ENCODE measurements at places on chromosomes 2 and 18.

DNA sequence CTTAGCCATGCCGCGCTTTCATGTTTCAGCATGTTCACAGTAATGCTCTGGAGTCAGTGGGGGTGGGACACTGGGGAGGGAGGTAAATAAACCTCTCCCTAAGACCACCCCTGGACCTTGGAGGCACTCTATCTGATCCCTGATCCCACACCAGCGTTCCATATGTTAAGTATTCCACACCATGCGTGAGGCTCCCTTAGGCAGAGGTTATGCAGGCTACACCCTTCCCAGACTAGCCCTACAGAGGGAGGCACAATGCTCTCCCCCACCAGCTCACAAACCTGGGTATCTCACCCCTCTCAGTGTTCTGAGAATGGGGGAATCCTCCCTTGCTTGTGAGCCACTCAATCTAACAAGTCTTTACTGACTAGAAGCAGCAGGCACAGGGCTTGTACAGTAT, 1610.4 kb upstream of the ZEB2 start:
- no peak for DNase-seq

DNA sequence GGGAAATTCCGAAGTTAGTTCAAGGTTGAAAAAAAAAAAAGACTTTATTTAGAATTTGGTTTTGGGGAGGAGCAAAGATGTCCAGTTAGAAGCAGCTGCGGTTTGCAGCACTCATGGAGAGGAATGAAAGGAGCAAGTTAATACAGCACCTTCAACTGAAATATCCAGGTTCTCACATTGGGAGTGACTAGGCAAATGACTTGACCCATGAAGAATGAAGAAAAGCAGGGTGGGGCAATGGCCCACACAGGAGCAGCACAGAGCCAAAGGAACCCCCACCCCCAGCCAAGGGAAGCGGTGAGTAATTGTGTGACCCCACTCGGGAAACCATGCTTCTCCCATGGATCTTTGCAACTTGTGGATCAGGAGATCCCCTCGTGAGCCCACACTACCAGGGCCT, 32.8 kb downstream of the ZNF892 start:
- DNase-seq = no peak

DNA sequence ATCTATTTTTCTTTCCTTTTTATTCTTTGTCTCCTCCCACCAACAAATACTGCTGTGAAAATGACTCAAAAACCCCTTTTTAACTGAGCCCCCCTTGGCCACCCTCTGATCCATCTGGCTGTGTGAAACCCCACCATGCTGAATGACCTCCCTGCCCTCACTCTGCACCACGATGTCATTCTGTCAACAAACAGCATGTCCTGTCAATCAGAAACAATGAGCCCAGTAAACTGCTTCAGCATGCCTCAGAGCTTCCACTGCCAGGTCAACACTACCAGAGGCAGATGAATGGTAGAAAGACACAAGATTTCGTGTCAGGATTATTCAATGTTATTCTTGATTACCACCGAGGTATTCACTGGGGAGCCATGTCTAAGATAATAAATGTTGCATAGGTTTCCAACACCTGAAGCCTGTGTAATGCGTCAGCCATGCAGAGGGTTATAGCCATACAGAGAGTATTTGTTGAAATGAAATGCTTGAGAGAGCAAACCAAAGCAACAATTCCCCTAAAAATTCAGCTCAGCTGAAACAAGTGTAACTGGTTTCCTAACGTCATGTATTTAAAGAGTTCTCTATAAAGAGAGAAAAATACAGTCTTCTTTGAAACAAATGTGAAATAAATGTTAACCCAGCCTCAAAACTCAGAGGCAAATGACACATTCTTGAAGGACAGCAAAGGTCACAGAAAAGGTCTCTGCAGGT, 76.7 kb downstream of the LRP2 start:
- DNase-seq = no peak

GRCh38 chr18:10499230-10499629, 26.6 kb upstream of the NAPG start:
- no peak for DNase-seq

- no peak for DNase-seq
Observed at GRCh38 chr2:192070099-192070498, 124.6 kb downstream of the TMEFF2 start.

- no peak for DNase-seq
Observed at GRCh38 chr2:26971911-26972786, 1.7 kb downstream of the MAPRE3 start.

- no peak for DNase-seq
Observed at GRCh38 chr2:175647058-175647457, 355.0 kb downstream of the LNPK start.

DNA sequence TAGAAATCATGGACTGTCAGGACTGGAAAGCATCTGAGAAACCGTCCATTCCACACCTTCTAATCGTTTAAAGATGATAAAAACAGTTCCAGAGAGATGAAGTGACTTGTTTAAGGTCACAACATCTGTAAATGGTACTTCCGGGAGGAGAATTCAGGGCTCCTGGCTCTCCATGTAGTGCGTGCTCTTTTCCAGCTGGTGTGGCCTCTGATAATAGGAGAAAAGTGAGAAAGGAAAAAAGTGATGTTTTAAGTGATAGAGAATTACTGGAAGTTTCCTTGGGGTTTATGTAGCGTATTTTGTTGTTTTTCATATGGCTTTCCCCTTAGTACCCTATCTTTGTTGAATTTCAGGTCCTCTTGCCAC, 663 bp downstream of the C2orf49 start:
- DNase-seq = no peak

- DNase-seq = no peak
Observed at GRCh38 chr18:52536039-52536438, 196.0 kb downstream of the DCC start.

DNA sequence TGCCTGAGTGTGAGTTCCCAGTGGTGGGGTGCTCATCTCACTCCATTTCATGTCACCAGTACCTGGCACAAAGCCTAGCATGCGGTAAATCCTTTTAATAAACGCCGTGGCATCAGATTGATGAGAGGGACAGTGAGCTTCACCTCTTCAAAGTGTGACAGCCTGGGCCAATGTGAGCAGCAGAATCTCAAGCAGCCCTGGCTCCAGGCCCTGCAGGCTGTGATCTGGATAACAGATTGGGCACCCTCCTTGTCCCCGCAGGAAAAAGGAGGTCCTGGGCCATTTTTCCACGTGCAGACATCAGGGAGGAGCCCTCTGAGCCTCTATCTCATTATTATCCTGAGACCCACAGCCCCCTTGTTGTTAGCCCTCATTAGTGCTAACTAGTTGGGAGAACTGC, 34.8 kb downstream of the TET3 start:
- no peak for DNase-seq

DNA sequence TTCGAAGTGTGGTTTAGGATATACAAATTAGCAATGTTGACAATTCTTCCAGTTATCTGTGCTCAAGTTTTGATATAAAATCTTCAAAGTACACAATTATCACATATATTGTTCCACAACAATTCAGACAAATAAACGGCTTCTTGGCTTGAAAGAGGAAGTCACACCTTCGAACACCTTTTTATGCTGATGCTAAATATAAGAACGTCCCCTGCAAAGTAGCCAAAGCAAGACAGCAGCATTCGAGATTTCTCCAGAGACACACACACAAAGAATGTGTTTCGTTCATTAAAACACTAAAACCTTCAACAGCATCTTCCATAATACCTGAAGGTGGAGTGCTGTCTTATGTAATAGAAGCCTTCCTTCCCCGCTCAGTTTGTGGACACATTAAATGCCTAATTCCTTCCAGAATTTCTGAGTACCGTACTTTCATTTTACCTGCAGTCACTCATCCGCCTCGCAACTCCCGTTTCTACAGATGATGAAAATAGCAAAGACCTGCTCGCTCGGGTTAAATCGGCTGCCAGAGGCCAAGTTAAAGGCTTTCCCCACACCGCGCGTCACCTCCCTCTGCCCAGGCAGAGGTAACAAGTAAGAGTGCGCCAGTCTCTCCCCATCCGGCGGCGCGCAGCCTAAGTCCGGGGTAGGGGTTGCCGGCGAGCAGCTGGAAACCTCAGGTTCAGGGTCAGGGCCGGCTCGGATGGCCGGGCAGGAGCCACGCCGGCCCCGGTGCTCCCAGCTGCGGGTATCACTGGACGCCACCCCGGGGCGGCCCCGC, 847 bp downstream of the SERPINE2 start:
- no peak for DNase-seq

DNA sequence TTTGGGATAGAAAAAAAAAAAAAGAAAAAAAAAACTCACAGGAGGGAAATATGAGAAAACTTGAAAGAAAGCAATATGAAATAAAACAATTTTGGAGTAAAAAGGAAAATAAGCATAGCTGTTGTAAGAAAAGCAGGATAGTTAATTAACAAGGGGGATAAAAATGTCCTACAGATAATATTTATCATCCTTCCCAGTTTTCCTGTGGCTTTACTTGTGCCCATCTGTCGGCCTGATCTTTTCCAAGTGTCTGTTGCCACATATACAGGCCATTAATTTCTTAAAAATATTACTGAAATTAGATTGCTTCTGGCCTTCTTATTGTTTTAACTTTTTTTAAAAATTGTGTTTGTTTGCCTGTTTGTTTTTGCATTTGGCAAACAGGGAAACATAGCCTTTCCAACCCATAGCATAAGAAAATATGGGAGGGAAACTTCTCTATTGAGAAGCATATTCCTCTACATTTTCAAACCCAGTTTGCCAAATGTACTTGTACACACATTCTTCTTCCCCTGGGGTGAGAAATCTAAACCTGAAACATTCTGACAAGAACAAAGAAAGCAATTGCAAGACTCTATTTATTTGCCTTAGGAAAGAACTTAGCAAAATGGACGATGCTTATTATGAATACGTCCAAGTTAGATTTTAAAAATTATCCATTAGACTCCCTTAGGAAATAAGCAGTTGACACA, 272.3 kb downstream of the CDH20 start:
- DNase-seq = no peak

DNA sequence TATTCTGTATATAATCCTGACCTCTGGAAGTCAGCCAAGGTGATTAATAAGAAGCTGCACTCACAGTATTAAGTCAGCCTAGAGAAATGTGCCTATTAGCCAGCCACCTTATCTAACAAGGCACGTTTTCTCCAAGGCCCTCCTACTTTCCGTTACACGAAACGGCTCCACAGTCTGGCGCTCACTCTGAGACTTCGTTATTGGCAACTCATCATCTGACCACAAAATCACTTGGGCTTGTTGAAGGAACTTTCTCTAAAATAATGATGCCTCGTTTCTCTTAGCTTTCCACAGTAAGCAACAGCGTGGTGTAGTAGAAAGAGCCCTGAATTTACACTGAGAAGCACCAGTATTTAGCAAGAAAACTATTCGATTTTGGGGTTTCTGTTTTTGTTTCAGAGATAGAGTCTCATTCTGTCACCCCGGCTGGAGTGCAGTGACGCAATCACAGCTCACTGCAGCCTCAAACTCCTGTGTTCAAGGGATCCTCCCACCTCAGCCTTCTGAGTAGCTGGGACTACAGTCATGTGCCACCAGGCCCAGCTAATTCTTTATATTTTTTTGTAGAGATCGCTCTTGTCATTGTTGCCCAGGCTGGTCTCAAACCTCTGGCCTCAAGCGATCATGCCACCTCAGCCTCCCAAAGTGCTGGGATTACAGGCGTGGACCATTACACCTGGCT, 53.6 kb upstream of the SLC14A1 start:
- no peak for DNase-seq

- no peak for DNase-seq
Observed at GRCh38 chr18:3626929-3627458, 177.0 kb downstream of the TGIF1 start.

DNA sequence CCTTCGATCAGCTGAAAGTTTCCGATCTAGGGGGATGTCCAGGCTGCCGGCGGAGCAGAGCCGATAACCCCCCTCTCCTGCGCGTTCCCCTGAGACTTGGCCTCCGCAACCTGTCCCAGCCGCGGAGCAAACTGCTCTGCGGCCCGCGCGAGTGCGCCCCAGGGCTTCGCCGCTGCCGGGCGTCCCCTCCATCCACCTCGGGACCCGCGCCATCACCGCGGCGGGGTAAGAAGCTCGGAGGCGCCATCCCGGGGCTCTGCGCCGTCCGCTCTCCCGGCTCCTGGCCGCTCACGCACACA, 990 bp upstream of the GDF7 start:
- DNase-seq = no peak

DNA sequence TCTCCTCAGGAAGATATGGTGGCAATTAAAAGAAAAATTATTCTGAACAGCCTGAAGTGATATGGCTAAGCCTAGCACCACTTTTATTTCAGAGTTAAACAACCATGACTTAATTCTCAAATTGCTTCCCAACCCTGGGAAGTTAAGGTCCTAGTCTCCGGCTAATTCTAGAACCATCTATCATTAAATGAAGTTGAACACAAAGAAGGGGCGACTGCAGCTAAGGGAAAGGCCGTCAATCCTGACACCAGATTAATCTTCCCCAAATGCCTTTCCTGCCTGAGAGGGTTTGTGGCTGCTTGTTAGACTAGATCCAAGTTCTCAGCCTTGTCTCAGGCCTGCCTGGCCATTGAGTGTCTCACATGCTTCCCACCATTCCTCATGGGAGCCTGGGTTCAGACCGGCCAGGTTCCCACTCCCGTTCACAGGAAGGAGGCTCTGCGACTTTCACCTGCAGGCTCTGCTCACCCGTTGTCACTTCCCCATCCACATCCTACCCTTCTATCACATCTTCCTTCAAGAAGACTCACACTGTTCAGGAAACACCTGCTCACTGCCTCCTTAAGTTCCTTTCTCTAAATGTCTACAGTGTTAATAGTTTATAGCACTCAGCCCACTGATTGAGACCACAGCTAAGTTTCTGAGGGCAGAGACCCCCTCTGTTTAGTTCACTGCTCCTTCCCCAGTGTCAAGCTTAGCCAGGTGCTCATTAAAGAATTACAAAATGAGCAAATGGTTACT, 282.9 kb upstream of the REV1 start:
- DNase-seq = no peak
